ENCODE measurements at places on chromosomes 7 and 10.

- no peak for DNase-seq
These were observed 73.5 kb downstream of the MKI67 start for GRCh38 chr10:128052696-128053095.

- DNase-seq = no peak
These were observed 350.6 kb upstream of the MKI67 start for GRCh38 chr10:128476845-128477244.

DNA sequence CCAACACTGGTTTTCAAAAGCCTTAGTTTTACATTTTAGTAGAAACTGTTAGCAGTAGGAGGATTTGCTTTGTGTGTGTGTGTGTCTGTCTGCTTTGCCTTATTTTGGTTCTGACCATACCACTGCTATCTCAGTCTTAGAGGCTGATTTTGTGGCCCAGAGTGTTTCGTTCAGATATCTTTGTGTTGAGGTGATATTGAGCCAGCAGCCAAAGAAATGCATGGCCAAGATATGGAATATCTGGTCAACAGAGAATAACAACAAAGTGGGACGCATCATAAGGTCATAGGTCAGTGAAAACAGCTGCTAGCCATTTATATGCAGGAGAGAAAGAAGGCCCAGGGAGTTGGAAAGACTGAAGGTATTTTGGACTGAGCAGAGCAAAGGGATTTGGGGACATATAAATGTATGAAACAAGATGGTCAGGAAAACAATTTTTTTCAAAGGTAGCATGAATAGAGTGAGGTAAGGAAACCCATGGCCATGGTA is 47.7 kb downstream of the KIAA1217 start:
- DNase-seq = no peak

- DNase-seq = no peak
These were observed 61.0 kb downstream of the CREB3L2 start for GRCh38 chr7:137940656-137941518.
